ENCODE measurements at places on chromosomes 6 and 20. TPM values are rescaled to one million over a fixed set of nuclear protein-coding genes. Genes with fewer than 3 reads are reported as not detected.

DNA sequence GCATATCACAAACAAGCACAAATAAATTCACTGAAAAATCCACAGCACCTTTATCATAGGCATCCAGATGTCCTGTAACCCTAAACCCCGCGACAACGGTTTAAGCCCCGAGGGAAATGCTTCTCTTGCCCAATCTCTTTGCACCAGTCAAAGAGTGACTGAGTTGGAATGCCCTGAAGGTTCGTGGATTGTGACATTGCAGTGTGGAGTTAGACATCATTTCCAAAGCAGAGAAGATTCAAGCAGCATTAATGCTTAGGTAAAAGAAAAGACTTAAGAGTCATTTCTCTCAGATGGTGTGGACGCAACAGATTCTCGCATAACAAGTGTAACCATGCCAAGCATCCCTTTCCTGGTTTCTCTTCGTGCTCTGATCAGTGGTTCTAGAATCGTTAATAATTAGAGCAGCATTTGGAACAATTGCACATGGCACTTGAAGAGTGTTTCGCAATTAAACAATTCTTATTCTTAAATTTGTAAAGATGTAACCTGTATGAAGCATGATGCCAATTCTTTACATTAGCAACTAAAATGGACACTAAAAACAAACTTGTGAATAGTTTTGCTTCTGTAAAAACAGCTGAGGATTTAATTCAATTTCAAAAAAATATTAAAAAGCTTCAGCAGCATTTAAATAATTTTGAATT lies 121.6 kb downstream of the HIVEP2 start:
- no peak for DNase-seq

- no peak for DNase-seq
These were observed 9.7 kb upstream of the TBC1D7 start for GRCh38 chr6:13338038-13338437.

GRCh38 chr6:157304899-157305663 lies 18.2 kb downstream of the TMEM242 start:
- no peak for DNase-seq

GRCh38 chr20:48975955-48976354 lies 54.4 kb downstream of the ARFGEF2 start:
- DNase-seq = no peak

GRCh38 chr6:161631676-161632194 lies 357.9 kb upstream of the AGPAT4 start:
- DNase-seq = peak; percentile 25

- no peak for DNase-seq
These were observed 331.8 kb downstream of the RIMS1 start for GRCh38 chr6:72218125-72218524.

GRCh38 chr20:39234520-39235095 lies 272.5 kb downstream of the DHX35 start:
- no peak for DNase-seq

DNA sequence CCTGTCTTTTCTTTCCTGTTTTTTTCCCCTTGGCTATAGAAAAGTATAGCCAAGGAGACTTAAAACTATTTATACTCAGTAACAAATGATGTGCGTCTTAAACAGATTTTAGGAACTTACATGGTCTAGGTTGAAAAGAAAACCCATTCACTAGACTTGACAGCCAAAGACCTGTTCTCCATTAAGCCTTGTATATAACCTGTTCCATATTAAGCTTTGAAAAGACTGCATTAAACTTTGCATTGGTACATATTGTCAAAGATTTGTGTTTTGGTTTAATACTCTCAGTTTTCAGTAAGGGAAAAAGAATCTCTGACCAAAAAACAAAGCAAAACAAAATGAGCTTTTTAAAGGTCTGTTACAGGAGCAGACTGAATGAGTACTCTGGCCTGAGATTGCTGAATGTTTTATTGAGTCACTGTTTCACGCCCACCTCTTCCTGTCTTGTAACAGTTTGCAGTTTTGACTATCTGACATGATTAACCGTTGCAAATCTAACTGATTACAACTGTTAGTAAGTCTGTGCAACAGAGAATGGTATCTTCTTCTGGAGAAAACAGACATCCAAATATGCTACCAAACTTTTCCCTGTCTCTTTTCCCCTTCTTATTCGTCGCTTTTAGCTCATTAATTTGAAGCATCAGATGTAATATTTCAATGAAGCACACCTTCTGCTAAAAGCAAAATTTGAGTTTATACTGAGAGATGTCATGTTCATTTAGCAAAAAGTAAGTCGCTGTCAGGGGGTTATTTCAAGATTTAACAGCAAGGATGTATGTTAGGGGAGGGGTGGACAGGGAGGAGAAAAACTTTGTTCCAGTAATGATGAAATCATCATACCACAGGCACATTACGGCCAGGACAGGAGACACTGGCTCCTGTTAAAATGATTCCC lies 59.1 kb upstream of the SUPT3H start:
- no peak for DNase-seq

DNA sequence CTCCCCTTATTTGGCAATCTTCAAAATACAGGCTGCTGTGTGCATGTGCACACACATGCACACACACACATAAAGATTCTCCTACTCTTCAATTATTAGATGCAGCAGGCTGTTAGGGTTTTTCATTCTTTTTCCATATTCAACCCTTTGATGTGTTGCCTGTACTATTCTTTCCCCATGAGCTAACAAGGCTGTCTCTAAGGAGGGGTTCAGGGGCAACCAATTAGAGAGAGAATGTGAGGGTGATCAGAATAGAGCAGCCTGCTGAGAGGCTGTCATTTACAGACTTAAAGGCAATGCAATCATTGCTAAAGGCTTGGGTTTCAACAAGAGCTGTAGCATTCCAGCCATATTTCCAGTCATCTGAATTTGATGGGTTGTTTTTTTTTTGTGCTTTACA lies 467.4 kb upstream of the ID4 start:
- no peak for DNase-seq

DNA sequence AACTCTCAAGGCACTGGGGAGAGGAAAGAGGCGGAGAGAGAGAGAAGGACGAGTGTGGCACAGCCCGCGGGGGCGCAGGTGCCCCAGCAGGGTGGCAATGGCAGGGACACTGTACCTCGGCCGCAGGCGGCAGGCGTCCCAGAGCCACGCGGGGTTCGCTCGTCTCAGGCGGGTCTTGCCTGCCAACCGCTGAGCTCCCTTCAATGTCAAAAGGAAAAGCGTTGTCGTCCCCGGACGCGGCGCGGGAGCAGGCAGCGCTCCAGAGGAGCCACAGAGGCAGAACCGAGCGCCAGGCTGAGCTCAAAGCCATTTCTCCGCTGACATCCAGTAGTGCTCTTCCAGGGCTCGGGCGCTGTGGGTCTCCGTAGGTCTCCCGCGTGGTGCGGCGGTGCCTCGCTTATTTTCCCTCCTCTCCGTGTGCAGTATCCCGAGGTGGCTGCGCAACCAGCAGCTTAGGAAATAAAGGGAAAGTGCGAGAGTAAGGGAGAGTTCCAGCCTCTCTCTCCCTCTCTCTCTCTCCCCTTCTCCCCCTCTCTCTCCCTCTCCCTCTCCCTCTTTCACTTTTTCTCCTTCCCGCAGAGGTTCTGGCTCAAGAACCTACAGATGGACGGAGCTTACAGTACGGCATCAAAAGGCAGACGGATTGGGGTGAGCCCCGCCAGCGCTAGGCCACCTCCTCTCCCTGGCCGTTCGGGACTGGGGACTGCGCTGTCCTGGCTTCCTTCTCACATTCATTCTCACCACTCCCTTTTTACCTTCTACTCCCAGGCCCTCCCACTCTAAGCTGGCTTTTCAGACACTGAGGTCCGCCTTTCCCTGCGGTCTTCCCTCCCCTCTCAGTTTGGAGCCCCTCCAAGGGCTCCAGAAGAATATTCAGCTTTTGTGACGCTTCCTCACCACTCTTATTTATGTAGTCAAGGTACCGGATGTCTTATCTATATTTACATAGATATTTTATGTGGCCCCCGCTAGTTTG lies at the start of gene LAMA4:
LAMA4 (minus strand) TSS at position 727 of the 976 bp plus-strand sequence; CDS start at position 310, 417 bp downstream.
- DNase-seq = no peak

DNA sequence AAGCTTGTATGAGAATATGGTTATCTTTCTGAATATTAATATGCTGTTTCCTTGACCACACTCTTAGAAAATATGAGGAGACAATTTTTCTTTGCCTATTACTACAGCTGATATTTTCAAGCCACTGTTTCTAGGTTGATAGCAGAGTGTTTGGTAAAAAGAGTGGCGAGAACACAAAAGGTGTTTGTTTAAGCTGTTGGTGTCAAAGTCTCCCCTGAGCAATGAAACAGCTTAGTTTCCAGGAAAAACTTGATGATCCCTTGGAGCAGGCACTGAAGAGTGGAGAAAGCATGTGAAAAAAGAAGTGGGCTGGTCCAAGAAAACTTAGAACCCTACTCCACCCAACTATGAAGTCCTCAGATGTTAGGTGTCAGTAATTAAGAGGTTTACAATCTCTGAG lies 182.7 kb downstream of the TFAP2B start:
- no peak for DNase-seq

DNA sequence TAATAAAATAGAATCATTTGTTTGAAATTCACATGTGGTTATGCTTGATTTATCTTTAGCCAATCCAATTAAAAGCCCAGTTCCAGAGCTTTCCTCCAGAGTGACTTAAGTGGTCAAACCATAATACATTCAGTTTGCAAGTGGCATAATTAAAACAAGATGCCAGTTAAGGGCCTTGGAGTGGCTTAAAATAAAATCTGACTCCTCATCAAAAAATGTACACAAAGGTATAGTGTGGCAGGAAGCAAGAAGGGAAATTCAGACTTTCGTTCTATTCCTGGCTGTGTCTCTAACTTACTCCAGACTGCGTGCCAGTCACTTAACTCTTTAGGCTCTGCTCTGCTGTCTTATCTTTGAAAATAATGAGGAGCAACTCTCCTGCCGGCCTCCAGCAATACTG lies 251.3 kb upstream of the PRND start:
- DNase-seq = no peak

GRCh38 chr20:5524896-5525295 lies 208.1 kb upstream of the PROKR2 start:
- no peak for DNase-seq

DNA sequence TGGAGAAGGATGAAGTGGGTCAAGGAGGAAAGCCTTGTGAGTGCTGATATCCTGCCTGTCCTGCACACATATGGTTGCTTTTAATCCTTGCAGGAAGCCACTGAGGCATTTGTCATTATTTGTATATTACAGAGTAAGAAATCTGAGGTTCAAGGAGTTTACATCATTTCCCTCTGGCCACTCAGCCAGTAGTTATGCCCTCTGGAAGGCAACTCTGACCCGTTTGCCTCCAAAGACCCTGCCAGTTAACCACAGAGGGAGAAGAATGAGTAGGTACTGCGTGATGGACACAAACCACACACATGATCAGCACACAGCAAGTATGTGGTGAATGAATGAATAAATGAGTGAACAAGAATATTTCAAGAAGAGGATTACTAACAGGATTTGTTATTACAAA lies 7.9 kb upstream of the FAM210B start:
- DNase-seq = no peak

DNA sequence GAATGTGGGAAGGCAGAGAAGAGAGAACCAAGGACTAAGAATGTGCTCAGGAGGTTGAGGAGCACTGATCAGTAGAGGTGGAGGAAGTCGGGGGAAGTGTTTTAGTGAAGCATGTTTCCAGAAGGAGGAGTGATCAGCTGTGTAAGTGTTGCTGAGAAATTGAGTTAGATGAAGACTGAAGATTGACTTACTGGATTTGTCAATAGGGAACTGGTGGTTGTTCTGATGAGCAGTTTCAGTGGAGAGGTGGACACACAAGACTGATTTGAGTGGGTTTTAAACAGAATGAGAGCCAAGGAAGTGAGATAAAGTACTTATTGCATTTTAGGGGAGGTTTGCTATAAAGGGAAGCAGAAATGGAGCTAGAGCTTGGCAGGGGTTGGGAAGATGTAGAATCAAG lies 182.6 kb downstream of the CDKAL1 start:
- no peak for DNase-seq

- DNase-seq = no peak
These were observed 127.8 kb downstream of the SOD2 start for GRCh38 chr6:159565181-159565710.

GRCh38 chr20:2873747-2874041 lies 413 bp downstream of the PTPRA start:
- DNase-seq = no peak

- DNase-seq = no peak
These were observed 866 bp upstream of the BTN3A3 start for GRCh38 chr6:26439151-26440125.

Gene SHLD1
- total RNA-seq = 3.6 TPM

Gene HDGFL1
- total RNA-seq = not detected

Gene ALDH8A1
- total RNA-seq = 1.1 TPM

Gene MUC21
- not detected for total RNA-seq

Gene MUCL3
- total RNA-seq = not detected

Gene TP53TG5
- total RNA-seq = 0.69 TPM

Gene GABRR1
- not detected for total RNA-seq

Gene MEI4
- 0.21 TPM for total RNA-seq

Data from urinary bladder (tissue), 4 donors.